ENCODE measurements at places on chromosomes 4 and X.

DNA sequence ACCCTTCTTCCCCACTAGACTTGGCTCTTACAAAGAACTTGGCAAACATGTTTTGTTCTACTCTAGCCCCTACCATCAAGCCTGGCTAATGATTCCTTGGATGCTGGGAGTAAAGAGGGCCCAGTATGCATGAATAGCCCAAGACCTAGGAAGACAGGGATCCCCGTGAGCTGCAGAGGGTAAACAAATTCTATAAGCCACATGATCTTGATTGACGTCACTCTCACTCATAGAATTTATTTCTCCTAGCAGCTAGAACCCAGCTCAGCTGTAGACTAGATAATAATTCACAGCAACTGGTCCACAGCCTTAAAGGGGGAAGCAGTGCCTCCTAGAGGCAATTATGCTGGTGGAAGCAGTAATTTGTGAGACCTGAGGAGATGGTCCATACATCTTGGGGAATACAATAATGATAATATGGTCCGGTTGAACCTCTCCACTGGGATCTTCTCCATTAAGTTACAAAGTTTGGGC is 16.1 kb upstream of the USO1 start:
- DNase-seq = peak; percentile 72

- DNase-seq = no peak
Measured at GRCh38 chrX:31420711-31421151, 348.9 kb upstream of the FTHL17 start.

- no peak for DNase-seq
Measured at GRCh38 chr4:81737865-81738559, 266.3 kb upstream of the RASGEF1B start.

GRCh38 chr4:82913305-82913704 is 12.8 kb downstream of the THAP9 start:
- DNase-seq = no peak

GRCh38 chr4:165199286-165199685 is 8.1 kb upstream of the KLHL2 start:
- DNase-seq = no peak

DNA sequence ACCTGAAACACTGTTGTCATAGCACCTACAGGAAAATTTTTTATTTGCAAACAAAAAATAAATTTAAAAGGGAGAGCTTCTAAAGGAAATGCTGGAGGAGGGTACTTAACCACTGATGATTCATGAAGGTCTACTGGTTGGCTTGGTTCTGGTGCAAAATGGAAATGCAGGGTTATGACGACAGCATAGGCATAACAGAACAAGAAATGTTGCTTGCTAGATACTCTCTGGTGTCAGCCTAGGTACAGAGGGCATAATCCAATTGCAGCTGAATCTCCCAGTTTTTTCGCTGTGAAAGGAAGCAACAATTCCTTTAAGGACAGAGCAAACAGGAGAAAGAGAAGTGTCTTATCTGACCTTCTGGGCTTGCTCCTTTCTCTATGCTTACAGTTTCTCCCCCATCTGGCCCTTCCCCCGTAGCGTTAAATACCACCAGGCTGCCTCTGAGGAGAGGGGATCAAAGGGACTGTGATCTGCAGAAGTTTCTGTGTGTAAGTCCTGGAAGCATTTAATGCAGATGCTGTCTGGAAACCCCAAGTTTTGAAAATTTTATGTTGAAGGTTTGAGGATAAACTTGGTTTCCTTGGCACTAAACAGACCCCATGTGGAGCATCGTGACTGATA is 23.7 kb upstream of the CASK start:
- DNase-seq = no peak
